ENCODE measurements at places on chromosomes 5 and 9.

- no peak for DNase-seq
Observed at GRCh38 chr9:70324963-70325362, 66.2 kb downstream of the SMC5 start.

DNA sequence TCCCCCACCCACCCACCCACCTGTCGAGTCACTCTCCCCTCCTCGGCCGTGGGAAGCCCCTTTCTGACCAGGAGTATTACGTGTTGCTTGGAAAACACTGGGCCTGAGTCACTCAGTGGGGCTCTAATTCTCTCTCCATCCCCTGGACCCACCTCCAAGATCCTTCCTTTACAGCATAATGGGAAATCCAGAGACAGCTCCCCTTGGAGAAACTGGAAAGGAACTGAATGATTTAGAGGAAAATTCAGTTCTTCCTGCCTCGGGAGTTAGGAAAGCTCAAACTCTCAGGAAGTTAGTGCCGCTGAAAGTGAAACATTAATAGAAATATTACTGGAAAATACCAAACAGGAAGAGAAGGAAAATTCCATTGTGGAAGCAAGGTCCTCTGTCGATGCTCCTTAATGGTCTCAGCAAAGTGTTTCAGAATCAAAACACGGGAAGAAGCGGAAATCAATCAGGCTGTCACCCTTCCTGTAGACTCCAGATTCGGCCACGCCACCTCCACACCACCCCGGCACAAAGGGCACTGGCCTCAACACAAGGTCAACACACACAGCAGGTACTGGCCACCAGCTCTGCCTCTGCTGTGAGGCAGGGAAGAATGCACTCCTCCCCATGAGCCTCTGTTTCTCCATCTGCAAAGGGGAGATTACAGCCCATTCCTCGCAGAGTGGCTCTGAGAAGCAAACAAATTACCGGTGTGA, 9.6 kb downstream of the SHB start:
- no peak for DNase-seq

GRCh38 chr5:72511774-72512592, 4.8 kb upstream of the ZNF366 start:
- DNase-seq = no peak

- DNase-seq = no peak
Observed at GRCh38 chr9:4118666-4119065, 181.2 kb downstream of the GLIS3 start.

GRCh38 chr5:15366676-15367391, 133.1 kb upstream of the FBXL7 start:
- no peak for DNase-seq

DNA sequence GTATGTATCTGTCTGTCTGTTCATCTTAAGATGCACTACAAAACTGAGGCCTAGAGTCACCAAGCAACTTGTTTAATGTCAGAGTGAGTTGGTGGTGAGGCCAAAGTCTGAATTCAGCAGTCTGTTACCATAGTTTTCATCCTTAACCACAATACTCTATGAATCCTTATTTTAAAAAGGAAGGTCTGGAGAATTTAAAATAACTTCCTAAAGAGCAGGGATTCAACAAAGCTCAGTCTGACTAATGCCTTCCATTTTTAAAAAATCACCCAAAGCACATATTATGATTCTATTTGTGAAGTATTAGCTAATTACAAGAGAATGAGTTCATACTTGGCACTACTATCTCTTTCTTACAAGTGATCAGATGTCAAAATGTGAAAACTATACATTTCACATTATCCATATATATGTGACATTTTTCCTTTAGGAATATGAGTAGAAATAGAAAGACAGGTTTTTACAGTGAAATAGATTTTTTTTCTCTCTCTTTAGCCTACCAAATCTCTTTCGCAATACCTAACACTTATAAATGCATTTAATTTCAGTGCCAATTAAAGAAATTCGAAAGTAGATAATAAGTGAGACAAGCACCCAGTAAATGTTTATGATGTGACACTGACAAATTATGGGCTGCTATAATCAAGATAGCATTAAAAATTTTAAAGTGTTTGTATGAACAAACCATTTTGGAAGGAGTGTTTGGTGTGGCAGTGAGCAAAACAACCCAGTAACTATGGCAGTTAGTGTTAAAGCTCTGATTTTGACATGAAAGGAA, 102.3 kb upstream of the CDKN2B start:
- no peak for DNase-seq

DNA sequence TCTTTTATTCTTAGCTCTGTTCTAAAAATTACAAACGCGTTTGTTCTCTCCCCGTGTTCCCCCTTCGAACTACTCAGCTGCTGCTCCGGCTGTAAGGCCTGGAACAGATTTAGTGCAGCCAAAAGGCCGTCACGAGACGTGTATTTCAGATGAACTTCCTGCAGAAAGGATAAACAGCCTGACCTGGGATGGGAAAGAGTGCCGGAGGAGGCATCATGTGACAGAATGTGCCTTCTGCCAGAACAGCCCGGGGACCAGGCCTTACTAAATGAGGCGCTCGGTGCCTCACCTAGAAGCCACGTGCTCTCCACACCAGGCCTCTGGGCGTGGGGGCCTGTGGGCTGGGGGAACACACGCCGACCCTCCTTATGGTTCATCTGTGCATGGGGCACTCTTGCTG, 94.7 kb downstream of the PPARGC1B start:
- DNase-seq = no peak

GRCh38 chr9:128062846-128063831, 4.0 kb downstream of the NAIF1 start:
- no peak for DNase-seq

DNA sequence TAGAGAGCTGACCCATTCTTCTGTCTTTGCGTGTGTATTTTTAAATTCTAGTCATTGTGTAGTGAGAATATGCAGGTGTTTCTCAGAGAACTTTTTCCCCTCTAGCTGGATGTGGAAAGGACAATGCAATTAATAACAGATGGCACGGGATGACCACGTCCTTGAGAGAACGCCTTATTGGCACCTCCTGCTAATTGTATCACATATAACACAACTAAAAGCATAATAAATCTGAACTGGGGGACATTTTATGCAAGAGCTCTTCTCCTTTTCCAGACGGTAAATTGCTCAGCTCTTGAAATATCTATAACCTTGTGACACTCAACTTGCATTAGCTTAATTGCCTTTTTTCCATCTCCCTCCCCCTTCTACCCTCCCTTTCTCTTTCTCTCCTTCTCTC, 62.9 kb upstream of the IZUMO3 start:
- DNase-seq = no peak

GRCh38 chr5:56123531-56124243, 109.4 kb downstream of the ANKRD55 start:
- no peak for DNase-seq

- no peak for DNase-seq
Observed at GRCh38 chr5:150149618-150150017, 6.0 kb downstream of the PDGFRB start.

GRCh38 chr5:31811210-31811609, 172.3 kb downstream of the PDZD2 start:
- DNase-seq = no peak

- no peak for DNase-seq
Observed at GRCh38 chr5:101942321-101942882, 353.7 kb downstream of the SLCO4C1 start.

DNA sequence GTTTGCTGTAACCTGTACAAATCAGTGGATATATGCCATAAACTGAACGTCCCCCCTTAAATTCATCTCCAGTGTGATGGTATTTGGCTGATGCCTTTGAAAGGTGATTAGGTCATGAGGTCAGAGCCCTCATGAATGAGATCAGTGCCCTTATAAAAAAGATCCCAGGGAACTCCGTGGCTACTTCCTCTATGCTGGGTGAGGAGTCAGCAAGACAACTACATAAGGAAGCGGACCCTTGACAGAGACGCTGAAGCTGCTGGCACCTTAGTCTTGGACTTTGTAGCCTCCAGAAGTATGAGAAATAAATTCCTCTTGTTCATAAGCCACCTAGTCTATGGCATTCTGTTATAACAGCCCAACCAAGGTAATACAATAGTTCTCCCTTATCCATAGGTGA, 215.1 kb upstream of the ZNF608 start:
- no peak for DNase-seq

- DNase-seq = no peak
Observed at GRCh38 chr5:40960037-40960436, 50.7 kb downstream of the C7 start.

DNA sequence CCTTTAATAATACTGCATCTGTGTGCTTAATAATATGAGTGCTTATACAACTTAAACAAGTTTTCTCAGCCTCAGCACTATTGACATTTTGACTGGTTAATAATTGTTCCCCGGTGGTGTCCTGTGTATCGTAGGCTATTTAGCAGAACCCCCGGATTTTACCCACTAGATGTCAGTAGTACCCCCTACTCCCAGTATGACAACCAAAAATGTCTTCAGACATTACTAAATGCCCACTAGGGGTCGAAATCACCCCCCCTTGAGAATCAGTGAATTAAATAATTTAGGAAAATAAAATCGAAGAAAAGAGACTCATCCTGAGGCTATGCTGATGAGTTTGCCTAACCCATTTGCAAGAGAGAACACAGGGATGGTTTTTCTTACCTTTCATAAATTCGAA, 166.3 kb downstream of the ATP10B start:
- DNase-seq = no peak

DNA sequence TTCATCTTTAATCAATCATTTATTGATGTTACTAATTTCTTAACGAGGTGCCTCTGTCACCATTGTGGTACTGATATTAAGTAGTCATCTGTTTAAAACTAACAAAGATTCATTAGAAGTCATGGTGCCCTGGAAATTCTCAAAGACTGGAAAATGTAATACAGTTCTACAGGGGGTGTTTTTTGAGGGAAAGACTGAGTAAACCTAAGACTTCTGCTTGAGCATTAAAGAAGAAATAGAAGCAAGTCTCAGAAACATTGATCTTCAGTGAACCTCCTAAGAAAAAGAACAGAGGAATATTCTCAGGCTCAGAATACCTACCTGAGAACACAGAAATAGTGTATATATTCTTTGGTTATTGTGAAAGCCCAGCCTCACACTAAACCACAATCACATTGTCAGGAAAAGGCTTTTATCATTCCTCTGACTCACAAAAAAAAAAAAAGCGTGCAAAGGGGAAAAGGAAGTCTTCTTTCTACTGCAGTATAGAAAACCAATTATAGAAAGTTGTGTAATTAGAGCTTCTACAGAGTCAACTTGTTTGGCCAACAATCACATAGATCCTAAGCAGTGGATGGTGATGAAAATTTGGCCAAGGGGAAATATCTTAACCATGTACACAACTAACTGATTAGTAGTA, 60.8 kb downstream of the HINT1 start:
- DNase-seq = no peak

- DNase-seq = no peak
Observed at GRCh38 chr5:173453167-173453566, 125.0 kb upstream of the STC2 start.

DNA sequence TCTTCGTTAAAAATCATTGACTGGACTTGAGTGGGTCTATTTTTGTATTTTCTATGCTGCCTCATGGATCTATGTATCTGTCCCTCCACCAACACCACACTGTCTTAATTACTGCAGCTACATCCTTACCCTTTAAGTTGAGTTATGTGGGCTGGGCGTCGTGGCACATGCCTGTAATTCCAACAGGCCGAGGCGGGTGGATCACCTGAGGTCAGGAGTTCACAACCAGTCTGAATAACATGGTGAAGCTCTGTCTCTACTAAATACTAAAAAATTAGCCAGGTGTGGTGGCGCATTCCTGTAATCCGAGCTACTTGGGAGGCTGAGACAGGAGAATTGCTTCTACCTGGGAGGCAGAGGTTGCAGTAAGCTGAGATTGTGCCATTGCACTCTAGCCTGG, 48.2 kb downstream of the XRCC4 start:
- DNase-seq = no peak

DNA sequence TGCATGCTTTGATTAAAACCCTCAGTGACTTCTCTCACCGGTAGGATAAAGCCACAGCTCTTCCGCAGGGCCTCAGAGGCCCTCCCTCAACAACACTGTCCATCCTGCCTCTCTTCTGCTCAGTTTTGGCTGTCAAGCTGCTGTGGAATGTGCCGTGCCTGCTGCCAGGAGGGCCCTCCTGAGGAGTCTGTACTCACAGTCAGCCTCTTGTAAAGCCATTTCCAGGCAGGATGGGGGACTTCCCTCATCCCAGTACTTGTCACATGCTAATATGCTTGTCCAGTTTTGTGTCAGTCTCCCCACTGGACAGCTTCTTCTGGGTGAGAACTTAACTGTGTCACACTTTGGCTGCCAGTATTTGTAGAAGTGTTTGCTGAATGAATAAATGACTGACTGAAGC, 13.9 kb upstream of the DDX41 start:
- no peak for DNase-seq

- no peak for DNase-seq
Observed at GRCh38 chr5:66870708-66871107, 274.5 kb downstream of the MAST4 start.

DNA sequence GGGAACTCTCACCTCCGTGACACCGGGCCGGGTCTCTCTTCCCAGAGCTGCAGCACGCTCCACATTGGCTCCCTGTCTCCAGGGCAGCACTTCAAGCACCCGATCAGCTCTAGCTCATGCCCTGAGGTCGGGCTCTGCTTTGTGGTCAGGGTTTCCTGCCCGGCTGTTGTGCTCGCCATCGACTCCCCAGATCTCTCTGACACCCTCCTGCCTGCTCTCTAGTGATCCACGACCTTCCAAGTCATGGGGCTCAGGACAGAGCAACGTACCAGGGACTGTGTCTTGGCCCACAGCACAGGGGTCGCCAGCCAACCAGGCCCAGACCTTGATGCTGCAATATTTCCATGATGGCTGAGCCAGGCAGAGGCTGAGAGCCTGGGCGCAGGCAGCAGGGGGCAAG, 45.1 kb downstream of the PRRT1B start:
- no peak for DNase-seq

GRCh38 chr5:180208038-180208434, 975 bp downstream of the RASGEF1C start:
- no peak for DNase-seq

DNA sequence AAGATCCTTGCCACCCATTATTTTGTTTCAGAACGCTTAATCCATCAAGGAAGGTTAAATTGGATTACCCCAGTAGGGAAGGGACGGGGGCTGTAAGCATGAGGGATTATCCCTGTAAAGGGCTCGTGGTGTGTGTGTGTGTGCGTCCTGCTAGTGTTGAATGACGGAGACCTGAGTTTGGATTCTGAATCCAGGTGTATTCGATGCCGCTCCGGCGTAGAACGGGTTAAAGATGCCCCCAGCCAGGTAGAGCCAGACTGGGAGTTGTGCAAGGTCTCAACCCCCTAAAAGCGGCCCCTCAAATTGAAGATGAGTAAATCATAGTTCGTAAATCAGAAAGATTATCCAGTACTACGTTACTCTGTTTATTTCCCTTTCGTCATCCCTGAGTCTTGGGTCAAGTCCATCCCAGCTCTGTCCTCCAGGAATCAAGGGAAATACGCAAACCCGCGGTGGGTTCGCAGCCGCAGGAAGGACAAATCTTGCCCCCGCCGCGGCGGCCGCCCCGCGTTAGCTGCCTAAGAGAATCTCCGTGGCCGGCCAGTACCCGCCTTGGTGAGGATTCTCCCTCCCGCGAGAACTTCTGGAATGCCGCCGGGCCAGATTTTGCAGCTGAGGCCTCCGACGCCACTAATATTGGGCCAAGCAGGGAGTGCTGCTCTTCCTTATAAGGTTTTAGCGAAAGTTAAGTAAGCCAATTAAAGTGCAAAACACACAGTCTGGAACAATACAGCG, 586 bp upstream of the MTAP start:
- DNase-seq = no peak

- no peak for DNase-seq
Observed at GRCh38 chr5:171115519-171115918, 193.5 kb upstream of the TLX3 start.

GRCh38 chr5:163915481-163915961, 410.1 kb downstream of the MAT2B start:
- DNase-seq = no peak

GRCh38 chr9:107387409-107387808, 102.2 kb downstream of the KLF4 start:
- no peak for DNase-seq
